ENCODE measurements at places on chromosomes 2 and 18.

GRCh38 chr2:100754951-100755350 lies 65.0 kb upstream of the NPAS2 start:
- DNase-seq: no peak

DNA sequence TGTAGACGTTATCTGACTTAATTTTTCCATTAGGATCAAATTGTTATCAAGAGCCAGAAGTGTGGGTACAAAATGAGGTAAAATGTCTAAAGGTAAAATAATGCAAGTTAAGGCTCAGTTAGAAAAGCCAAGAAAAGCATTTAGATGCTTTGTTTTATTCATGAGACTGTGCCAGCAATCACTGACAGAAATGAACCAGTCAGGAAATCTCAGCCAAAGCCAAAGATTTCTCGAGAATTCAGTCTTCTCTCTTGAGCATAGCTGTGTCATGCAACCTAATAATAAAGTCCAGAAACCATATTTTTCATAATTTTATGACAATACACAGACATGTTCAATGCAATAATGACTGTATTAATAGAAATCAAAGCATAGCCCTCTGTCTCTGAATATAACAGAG lies 43.5 kb upstream of the ZNF397 start:
- DNase-seq: no peak

- DNase-seq: no peak
Measured at GRCh38 chr2:120775194-120775593, 39.5 kb downstream of the GLI2 start.

GRCh38 chr2:195830968-195831950 lies 174.2 kb downstream of the SLC39A10 start:
- DNase-seq: no peak

- no peak for DNase-seq
Measured at GRCh38 chr18:13235981-13236380, 17.4 kb downstream of the LDLRAD4 start.

DNA sequence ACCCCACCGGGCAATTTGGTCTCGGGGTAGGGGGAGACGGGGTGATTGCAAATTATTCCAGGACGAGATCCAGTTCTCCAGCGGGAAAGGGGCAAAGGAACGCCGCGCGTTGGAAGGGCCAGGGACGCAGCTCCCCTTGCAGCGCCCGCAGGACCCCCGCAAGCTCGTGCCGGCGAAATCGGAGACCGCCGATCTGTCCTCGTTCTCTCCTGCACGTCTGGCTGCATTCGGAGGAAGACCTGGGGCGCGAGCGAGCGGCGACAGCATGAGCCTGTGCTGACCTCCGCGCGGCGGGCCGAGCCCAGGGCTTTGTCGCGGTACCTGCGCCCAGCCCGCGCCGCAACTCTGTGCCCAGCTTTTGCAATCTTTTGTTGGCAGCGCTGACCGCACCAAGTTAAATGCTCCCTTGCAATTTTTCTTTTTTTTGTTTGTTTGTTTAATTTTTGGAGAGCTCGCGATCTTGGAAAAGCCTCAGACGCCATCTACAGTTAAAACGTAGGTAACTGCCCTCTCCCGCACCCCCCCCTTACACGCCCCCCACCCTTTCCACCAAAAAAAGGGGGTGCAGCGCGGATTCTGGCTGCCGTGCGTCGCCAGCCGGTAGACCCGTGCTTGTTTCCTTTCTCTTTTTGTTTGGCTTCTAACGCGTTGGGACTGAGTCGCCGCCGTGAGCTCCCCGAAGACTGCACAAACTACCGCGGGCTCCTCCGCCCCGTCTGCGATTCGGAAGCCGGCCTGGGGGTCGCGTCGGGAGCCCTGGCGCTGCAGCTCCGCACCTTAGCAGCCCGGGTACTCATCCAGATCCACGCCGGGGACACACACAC lies 667 bp downstream of the TRIB2 start:
- peak; percentile 52 for DNase-seq

- DNase-seq: no peak
Measured at GRCh38 chr2:213306316-213306942, 22.2 kb downstream of the SPAG16 start.

- DNase-seq: no peak
Measured at GRCh38 chr2:12828980-12829379, 112.2 kb downstream of the TRIB2 start.

DNA sequence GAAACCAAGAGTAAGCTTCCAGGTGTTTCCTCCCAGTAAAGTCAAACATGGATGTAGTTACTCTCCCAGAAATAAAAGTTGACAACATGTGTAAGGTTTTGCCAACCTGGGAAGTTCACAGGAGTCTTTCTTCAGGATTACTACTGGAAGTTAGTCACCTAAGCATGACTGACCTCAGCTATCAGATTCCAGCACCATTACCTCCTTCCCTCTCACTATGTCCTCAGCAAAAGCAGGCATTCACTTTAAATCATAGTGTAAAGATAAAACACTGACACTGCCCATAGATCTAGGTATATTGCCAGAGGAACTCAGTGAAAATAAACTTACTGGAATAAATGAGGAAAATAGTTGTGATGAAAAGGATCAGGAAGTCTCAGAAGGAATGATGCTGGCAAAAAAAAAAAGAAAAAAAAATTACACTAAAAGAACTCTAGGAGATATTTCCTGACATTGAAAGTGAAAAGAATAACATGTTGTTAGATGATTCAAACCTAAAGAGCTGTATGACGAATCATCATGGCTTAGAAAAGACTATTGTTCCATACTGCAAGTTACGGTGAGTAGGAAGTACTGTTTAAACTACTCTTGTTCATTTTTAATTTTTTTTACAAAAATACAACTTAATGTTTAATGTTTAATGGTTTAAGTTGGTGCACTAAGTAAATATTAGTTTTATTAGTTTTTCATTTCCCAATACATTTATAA lies 484.5 kb upstream of the ZNF804A start:
- no peak for DNase-seq

DNA sequence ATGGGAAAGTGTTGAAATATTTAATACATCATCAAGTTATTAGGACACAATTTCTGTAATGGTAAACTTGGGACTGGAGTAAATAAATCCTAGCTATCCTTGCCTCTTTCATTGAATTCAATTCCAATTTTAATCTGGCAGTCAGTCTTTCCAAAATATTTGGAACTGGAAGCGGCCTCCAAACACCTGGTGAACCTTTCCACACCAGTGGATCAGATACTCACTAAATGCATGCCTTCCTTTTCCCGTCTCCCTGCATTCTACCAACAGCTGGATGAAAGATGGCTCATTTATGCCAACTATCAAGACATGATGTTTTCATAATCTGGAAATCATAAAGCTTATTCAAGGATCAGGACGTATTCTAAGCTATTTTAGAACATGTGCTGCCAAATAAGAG lies 488.2 kb upstream of the SPHKAP start:
- no peak for DNase-seq

- no peak for DNase-seq
Measured at GRCh38 chr18:59553273-59553870, 143.9 kb downstream of the CCBE1 start.

GRCh38 chr2:123609077-123609476 lies 416.0 kb upstream of the CNTNAP5 start:
- DNase-seq: no peak

DNA sequence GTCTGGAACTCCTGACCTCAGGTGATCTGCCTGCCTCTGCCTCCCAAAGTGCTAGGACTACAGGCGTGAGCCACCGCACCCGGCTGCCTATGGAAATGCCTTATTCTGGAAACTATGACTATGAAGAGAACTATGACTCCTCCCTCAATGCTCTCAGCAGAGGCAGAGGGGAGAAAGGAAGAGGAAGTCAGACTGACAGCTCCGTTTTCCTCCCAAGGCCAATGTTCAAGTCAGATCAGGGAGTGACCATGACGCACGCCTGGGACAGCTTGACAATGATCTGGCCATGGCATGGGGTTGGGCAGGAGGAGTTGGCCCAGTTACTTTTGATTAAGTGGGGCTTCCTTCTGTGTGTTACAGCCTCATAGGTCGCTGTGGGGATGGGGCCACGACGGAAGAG lies 44.3 kb upstream of the MRPL33 start:
- no peak for DNase-seq

GRCh38 chr2:190674966-190675650 lies 26.2 kb downstream of the NAB1 start:
- DNase-seq: no peak

DNA sequence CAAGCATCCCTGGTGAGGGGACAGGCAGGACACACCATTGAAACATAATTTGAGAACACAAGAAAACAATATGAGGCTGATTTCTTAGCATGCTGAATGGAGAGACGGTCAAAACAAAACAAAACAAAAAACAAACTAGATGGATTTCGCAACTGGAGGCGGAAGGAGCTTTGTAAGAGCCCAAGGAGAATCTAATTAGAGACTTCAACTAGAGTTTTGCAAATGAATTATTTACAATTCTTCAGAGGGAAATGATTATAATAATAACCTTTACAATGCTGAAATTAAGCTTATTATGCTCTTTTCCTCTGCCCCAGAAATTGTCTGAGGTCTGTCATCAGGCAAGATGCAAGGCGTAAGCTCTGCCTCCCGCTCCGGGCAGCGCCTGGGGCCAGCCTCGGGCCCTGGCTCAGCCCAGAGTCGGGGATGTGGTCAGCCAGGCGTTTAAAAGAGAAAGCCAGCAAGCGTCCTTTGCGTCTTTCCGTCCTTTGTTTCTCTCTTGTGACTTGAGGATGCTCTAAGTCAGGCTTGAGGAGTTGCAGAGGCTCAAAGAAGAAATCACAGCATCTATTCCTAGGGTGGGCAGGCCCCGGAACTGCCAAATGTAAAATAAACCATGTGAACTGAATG lies 139.6 kb downstream of the TWIST2 start:
- DNase-seq: no peak
